Adipose tissue (tissue), 3 donors: ENCODE measurements at places on chromosomes 6 and 20. TPM values are rescaled to one million over a fixed set of nuclear protein-coding genes. Genes with fewer than 3 reads are reported as not detected.

Gene HLA-DQB2
- not detected for polyA plus RNA-seq

Gene SLA2
- polyA plus RNA-seq = 0.65 TPM

Gene PEX6
- polyA plus RNA-seq = 11.4 TPM

Gene NXT1
- 38.8 TPM for polyA plus RNA-seq

Gene OR12D2
- polyA plus RNA-seq = not detected

Gene CRNKL1
- 4.2 TPM for polyA plus RNA-seq

Gene KIF6
- not detected for polyA plus RNA-seq

Gene MAS1
- polyA plus RNA-seq = not detected

Gene AIG1
- 30.2 TPM for polyA plus RNA-seq

Gene SLC12A5
- 0.56 TPM for polyA plus RNA-seq

Gene FERMT1
- polyA plus RNA-seq = 0.74 TPM

Gene HCRTR2
- polyA plus RNA-seq = not detected

Gene CD83
- 3.6 TPM for polyA plus RNA-seq

Gene TNFRSF6B
- 92.8 TPM for polyA plus RNA-seq

Gene NTSR1
- 0.15 TPM for polyA plus RNA-seq
